ENCODE measurements at places on chromosomes 11 and 22.

- no peak for DNase-seq
Measured at GRCh38 chr22:40211476-40212054, 33.8 kb downstream of the TNRC6B start.

DNA sequence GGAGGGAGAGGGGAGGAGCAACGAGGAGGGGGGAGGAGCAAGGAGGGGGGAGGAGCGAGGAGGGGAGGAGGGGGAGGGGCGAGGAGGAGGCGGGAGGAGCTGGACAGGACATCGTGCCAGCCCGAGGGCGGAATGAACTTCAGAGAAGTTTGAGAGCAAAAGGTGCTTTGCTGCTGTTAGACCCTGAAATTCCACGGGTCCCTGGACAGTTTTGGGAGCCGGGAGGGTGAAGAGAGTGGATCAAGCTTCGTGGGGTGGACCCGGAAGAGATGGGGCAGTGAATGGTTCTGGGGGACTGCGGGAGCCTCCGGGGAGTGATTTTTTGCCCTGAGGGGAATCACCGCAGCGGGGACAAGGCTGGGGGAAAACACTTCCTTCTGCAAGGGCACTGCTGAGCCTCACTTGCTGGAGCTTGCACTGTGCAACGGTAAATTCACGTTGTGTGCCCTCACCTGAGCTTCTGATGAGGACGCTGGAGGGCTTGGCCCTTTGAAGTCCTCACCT, 10.7 kb upstream of the NLRP6 start:
- DNase-seq: no peak

- no peak for DNase-seq
Measured at GRCh38 chr22:25030636-25031035, 78.1 kb downstream of the KIAA1671 start.

DNA sequence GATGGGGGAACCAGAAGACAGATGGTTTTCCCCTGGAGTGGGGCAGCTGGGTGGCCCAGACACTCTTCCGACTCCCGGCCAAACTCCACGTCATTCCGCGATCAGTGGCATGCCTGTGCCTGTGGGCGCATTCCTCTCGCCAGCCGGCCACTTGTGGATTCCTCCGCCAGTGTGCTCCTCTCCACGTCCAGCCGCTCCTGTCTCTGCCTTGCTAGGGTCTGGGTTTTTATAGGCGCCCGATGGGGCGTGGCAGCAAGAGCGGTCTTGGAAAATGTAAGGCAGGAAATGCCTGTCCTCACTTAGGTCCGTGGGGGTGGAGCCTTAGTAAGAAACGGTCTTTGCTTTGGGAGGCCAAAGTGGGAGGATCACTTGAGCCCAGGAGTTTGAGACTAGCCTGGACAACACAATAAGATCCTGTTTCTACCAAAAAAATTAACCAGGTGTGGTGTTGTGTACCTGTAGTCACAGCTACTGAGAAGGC, 81.6 kb upstream of the SEPTIN5 start:
- DNase-seq: no peak

DNA sequence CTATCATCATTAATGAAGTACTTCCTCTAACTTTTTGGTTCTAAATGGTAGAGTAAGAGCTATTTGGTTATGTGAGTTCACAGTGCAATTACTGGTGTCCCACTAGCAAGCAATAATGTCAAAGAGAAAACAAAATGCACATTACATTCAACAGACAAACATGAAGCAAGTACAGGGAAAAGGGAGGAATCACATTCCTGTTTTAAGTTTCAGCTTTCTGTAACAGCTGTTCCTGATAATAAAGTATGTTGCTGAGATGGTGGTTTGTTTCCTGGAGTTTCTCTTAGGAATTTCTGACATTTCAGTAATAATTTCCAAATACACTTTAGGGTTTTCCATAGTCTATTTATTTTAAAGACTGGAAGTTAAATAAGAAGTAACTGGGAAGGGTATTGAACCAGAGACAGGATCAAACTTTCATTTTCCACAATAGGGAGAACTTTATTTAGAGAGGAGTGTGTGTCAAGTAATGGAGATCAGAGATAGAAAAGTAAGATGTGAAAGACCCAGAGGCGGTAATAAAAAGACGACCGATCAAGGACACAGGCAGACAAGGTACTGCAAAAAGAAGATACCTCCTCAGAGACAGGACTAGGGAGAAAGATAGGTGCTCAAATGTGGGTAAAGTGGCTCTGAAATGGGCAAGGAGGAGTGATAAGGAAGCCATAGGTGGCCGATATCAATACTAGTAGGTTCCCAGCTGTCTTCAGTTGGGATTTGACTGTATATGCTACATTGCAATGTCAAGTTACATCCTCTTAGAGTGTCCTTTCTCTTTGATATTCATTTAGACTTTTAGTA, 20.8 kb upstream of the CLNS1A start:
- no peak for DNase-seq
